PC-9 (cell line): ENCODE measurements at places on chromosomes 1 and 21.

DNA sequence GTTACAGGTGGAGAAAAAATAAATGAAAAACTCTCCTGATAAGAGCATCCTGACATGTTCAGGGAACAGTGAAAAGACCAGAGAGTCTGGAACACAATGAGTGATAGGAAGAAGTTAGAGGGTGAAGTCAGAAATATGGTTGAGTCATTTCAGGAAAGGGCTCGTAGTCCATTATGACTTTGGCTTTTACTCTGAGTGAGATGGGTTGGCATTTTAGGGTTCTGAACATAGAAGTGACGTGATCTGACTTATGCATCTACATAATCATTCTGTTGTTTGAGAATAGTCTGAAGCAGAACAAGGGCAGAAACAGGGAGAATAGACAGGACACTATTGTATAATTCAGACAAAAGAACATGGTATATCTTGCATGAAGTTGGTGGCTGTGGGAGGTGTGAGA, 5.8 kb downstream of the HMCN1 start:
- DNase-seq: no peak

DNA sequence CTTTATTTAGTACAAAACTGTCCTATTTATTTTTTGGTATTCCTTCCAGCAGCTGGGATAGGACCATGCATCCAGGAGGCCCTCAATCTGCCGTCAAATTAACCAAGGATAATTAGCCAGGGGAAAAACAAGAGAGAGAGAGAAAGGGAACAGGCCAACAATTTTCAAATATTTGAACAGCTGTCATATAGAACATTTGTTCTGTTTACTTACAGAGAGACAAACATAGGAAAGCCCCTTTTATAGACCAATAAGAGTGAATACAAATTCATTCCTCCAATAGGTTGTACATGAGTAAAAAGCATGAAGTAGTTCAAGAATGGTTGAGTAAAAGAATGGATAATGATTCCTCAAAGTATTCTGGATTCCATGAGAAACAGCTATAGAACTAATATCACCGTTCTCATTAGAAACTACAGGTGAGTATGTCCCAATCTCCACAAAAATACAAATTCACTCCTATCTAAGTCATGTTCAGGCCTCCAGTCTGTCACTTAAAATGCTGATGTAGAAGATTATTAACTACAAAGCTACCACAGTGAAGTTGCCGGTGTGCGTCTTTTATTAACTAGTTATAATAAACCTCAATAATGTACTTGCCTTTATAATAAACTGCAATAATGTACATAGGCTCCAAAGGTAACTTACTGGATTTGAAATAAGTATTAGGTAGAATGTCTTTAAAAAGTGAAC, 64.8 kb upstream of the GNG4 start:
- DNase-seq: no peak

DNA sequence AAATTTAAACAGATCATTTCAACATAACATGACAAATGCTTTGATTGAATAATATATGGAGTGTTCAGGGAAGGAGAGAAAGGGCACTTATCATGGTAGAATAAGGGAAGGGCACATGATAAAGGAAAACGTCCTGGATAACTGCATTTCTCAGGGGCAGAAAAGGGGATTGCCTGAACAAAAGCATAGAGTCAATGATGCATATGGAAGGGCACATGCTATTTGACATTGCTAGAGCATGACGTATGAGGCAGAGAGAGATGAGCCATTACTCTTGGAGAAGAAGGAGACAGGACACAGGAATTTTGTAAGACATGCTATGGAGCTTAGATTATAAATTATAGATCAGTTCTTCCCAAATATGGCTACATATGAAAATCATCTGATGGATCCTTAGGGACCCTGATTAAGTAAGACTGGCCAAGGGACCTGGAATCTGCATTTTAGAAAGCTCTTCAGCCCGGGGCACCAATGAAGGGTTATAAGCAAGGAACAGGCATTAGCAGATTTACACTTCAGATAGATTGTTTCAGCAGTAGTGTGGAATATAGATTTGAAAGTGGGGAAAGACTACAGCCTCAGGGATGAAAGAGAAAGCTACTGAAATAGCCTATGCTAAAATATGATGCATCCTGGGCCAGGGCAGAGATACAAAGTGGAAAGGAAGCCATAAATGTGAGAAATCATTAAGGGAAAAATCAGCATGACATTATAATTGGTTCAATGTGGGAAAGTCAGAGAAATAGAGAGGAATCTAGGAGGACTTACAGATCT, 21.3 kb downstream of the FMO2 start:
- no peak for DNase-seq

- no peak for DNase-seq
Measured at GRCh38 chr1:91744953-91745639, 140.9 kb downstream of the TGFBR3 start.

DNA sequence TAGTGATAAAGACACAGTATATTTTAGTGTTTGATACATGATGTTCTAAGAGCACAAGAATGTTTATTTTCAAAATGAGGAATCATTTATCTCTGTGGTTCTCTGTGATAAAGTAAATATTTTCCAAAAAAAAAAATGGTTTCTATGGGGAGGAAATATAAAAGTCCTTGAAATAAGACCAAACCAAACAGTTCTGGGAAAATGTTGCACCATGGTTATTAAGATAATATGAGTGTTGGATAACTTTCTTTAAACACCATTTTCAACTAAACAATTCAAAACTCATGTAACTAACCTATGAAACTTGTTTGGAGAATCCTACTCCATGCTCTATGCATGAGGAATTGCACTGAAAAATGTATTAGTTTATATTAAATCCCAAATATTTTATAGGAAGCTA, 184.6 kb downstream of the KCNT2 start:
- no peak for DNase-seq

GRCh38 chr1:21165076-21165475, 11.6 kb downstream of the EIF4G3 start:
- DNase-seq: no peak

DNA sequence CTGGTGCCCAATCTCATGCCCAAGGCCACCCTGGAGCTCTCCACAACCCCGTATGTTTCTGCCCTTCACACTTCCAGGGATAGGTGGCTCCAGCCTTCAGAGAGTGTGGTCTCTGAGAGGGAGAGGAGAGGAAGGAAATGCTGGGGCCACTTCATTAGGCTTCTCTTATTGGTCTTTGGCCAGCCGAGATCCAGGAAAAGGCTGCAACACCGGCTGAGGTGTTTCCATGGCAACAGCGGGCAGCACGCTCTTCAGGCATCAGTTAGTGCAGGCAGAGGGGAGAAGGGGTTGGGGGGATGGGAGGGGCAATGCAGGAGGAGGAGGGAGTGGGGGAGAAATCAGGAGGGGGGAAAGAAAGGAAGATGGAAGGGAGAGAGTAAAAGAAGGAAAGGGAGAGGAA, 275.1 kb upstream of the GJB5 start:
- DNase-seq: no peak

DNA sequence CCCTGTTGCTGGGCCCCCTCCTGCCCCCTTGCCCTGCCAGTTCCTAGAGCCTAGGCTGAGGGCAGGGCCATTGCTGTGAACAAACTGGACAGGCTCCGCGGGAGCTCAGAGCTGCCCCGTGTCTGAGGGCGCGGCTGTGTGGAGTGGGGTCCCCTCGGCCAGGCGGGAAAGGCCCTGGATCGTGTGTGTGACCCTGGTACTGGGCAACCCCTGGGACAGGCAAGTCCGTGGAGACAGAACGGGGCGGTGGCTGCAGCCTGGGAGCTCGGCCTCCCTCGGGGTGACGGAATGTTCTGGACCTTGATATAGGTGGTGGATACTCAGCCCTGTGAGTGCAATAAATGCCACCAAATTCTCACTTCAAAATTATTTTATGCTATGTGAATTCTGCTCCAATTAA, 27.7 kb upstream of the C1orf159 start:
- DNase-seq: no peak

DNA sequence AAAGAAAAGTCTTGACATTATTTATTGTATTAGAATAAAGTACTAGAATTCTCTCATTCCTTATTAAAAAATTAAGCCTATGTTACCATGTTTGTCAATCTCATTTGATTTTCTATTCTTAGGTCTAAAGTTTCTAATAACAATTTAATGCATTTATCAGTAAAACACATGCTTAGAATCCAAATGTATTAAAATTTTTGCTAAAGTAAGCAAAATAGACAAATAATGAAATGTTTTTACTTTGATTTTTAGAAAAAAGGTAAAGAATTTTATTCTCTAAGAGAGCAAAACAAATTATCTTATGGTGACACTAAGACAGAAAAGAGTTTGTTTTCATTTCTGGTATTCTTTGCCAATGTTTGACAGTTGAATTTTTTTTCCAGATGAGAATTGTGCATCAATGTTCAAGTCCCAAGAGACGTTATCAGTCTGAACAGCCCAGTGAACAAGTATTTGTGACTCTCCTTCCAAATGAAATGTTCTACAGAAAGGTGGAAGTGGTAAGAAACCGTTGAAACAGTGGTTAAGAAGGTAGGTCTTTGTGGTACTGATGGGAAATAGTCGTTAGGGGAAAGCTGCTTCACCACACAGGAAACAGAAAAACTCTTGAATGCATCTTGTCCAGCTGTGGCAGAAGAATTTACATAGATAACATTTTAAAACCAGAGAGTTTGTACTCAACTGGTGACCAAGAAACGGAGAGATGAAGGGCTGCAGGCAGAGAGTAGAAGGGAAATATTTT, 402.5 kb downstream of the PTPRC start:
- no peak for DNase-seq

- DNase-seq: no peak
Measured at GRCh38 chr1:236841341-236841740, 46.2 kb downstream of the MTR start.

- DNase-seq: no peak
Measured at GRCh38 chr1:216832192-216832591, 109.0 kb upstream of the ESRRG start.

GRCh38 chr1:204867666-204868339, 2.9 kb upstream of the NFASC start:
- no peak for DNase-seq

DNA sequence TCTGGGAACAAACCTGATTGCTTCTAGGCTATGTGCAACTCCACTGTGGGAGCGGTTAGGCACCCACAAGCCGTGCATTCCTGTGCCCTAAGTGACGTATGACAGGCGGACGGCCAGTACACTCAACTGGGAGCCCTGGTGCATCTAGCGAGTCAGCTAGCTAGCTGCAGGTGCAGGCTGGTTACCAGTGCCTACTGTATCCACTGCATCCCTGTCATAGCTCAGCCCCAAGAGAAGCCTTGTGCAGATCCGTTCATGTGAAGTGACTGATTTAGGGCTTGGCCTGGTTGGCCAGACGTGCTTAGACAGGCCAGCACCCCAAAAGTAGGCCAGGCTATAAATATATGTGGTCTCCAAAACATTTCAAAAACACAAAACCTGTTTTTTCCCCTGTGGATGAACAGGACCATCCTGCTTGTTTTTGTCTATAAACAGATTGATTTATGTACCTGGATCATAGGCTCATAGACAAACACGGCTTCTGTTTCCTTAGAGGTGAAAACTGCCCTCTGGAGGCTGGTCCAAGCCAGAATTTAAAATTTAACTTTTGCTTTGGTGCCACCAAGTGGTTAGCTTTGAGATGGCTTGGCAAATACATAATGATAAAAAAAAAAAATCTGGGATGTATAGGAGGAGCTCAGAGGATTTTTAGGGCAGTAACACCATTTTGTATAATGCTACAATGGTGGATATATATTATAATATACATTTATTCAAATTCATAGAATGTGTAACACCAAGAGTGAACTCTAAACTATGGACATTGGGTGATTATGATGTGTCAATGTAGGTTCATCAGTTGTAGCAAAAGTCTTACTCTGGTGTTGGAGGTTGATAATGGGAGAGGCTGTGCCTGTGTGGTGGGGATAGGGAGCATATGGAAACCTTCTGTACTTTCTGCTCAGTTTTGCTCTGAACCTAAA, 68.5 kb downstream of the GIPC2 start:
- peak; percentile 72 for DNase-seq

DNA sequence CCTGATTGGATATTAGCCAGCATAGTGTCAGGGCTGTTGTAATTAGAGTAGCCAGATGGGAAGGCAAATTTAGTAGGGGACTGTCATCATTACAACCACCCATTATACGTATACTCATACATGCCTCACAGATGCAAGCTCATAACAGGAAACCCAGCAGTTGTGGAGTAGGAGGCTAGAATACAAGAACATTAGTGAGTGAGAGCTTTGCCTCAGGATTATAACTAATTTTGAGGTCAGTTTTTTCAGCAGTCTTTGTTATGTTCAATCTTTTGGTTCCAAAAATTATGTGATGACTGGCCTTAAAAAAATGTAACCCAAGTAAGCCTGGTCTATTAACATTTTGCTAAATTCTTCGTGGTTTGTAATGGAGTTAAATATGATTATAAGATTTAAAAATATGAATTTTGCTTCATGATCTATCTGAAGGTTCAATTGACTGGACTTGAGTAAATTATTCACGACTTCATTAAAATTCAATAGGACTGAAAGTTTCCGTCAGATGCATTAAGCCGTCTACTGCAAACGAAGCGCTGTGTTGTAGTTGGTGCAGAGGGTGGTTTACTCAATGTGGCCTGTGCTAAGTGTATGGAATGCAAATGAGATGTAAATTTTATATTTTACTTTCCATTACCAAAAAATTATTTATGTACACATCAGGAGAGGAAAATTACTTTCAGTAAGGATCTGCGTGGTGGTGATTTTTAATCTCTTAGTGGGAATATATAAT, 48.8 kb downstream of the KCNK1 start:
- no peak for DNase-seq

DNA sequence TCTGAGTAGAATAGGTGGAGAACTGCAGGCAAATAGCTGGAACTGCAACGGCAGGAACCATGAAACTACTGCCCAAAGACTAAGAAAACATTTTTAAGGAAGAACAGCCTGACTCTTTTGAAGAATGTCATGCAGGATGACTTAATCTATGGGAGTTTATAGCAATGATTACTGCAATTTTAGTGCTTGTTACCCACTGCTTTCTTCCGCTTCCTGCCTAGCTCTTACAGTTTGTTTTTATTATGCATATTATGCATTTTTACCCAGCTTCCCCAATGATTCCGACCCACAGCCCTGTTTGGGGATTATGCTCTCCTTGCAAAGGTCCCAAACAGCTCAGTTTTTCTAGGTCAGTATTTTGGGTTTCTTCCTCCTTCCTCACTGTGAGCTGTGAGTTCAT, 71.2 kb downstream of the PCNX2 start:
- DNase-seq: no peak

- no peak for DNase-seq
Measured at GRCh38 chr1:58944439-58944838, 160.6 kb upstream of the JUN start.

- no peak for DNase-seq
Measured at GRCh38 chr1:58664881-58665280, 35.0 kb downstream of the MYSM1 start.

- no peak for DNase-seq
Measured at GRCh38 chr21:34844013-34844923, 175.5 kb downstream of the CLIC6 start.

- no peak for DNase-seq
Measured at GRCh38 chr1:167776151-167776550, 54.4 kb downstream of the MPZL1 start.

- DNase-seq: no peak
Measured at GRCh38 chr1:84920159-84920558, 27.2 kb upstream of the LPAR3 start.
